GM10248 (cell line): ENCODE measurements at places on chromosomes 7 and 10.

- no peak for DNase-seq
These were observed 8.5 kb downstream of the AKR1B15 start for GRCh38 chr7:134557391-134557790.

GRCh38 chr7:16651396-16652239 is 5.6 kb downstream of the BZW2 start:
- DNase-seq: no peak

GRCh38 chr10:107546284-107546683 is 381.8 kb upstream of the SORCS1 start:
- no peak for DNase-seq

DNA sequence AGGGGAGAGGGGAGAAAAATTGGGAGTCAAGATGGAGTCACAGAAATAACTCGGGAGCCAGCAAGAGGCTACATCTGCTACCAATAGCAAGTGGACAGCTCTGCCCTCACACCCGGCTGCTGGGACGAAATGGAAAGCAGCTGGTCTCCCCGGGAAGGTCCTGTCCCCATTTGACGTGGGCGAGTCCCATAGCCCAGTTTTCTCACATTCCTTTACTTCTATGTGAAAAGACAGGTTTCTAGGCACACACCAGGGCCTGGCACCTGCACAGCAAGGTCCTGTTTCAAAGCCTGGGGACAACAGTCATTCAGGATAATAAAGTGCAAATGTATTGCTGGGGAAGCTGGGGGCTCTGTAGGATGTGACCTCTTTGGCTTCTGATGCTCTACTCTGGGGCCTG is 162.6 kb downstream of the OAT start:
- no peak for DNase-seq

DNA sequence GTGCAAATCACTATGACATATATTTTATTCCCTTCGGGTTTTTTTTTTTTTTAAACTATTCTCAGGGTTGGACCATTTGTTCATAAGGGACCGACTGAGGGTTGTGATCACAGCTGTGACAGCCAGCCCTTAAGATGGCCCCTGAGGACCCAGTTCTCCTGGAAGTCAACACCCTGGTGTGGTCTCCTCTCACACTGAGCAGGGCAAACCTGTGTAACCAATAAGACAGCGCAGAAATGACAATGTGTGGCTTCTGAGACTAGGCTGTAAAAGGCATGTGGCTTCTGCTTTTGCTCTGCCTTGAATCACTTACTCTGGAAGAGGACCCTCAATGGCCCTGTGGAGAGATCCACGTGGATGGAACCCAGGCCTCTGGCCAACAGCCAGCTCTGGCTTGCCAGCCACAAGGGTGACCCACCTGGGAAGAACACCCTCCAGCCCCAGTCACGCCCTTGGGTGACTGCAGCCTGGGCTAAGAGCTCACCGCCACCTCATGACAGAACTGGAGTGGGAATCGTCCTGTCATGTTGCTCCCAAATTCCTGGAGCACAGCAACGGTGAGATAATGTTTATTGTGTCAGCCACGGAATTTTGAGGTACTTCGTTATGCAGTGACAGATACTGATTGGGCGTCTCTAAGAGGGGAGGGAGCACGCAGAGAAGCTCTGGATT is 127.1 kb downstream of the CLEC2L start:
- DNase-seq: no peak

DNA sequence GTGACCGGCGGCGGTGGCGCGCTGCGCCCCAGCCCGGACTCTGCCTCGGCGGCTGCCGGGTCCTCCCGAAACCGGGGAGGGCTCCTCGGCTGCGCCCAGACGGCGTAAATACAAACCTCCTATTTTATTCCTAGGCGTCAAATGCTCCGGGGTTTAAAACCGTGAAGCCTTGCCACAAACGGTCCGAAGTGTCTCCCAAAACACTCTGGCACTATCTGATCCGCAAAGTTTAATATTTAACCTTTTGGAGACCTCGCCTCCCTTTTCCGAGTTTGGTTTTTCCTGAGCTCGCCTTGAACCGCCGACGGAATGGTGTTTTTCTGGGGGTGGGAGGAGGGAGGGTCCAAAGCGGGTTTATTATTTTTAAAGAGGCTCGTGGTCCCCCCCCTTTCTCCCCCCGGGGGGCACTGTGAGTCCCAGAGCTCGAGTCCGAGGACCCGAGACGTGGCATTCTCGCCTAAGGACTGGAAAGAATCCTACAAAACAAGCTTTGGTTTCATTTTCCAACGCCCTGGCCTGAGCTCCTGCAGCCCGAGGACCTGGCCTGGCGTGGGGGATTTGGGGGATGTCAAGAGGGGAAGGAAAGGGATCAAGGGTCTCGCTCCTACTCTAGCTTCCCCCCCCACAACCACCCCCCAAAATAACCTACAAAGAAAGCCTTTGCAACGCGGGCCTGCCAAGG is 1.8 kb downstream of the TNRC18 start:
- DNase-seq: no peak

DNA sequence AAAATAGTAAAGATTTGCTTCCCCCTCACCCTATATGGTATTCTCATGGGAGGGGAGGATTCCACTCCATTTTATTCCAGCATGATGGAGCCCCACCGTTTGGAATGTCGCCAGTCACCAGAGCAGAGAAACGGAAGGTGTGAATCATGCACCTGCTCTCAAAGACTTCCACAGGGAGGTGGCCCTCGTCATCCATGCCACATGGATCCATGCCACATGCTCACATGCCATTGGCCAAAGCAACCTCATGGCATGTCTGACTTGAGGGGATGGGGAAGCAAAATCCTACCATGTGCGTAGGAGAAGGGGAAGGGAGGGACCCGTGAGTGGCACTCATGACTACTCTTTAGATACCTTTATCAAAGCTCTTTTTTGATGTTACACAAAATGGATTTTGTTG is 256.0 kb downstream of the SKAP2 start:
- no peak for DNase-seq

GRCh38 chr7:1055956-1056784 is 11.8 kb downstream of the GPR146 start:
- DNase-seq: no peak

DNA sequence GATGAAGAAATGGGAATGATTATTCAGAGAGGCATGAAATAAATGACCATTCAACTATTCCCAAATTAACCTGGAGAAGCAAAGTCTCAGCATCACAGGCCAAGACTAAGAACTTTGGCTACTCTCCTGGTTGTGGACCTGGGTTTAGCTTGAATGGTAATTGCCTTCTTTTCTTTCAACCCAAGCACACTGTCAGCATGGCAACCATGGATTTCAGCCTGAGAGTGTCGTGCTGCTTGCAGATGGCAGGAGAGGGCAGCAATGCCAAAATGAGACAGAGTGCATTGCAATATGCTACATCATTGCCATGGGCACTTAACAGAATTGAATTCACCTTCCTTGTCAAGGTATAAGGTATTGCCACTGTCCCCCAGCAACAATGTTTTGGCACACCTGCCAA is 767.2 kb downstream of the REEP3 start:
- no peak for DNase-seq

GRCh38 chr7:128395748-128396147 is 14.0 kb downstream of the IMPDH1 start:
- DNase-seq: no peak
